ENCODE measurements at places on chromosomes 3 and 15.

DNA sequence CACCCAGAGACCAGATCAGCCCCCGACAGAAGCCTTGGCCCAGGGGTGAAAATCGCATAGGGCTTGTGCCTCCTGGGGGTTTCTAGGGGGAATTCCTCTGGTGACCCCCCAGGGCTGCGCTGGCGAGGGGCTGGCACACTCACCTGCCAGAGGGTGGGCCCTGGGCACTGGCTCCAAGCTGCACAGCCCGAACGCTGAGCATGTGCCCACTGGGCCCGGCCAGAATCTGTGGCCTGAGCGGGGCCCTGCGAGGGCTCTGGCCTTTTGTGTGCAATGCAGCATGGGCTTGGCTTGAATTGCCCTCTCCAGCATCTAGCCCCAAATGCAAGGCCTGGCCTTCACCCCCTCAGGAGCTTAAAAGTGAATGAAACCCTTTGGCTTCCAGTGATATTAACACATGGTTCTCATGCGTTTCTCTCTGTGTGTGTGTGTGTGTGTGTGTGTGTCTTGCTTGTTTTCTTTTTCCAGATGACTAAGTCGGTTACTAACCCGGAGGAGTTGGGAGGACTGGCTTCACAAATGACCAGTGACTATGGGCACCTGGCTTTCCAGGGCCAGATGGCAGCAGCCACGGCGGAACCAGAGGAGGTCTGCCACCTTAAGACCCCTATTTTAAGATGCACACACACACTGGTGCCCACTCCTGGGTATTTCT lies 259.1 kb upstream of the TPM1 start:
- DNase-seq, result no peak

- DNase-seq, result no peak
Measured at GRCh38 chr3:159113221-159113875, 311.5 kb downstream of the MFSD1 start.

DNA sequence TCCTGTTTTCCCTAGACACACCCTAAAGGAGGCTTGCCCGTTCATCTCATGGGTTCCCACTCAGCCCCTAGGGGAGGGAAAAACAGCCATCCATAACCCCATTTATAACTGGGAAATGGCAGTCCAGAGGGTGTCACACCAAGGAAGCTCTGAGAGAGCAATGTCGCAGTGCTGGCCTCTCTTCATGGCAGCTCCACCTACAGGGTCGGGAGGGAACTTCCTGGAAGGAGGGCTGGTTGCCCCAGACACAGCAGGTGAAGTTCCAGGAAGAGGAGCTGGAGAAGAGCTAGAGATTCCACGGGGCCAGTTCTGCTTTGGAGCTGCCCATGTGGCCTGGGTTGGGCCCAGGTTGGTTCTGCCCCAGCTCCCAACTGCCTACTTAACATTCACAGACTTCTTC lies 22.3 kb upstream of the LINGO1 start:
- DNase-seq, result no peak

GRCh38 chr3:16932877-16933276 lies 48.1 kb downstream of the PLCL2 start:
- DNase-seq, result no peak

- DNase-seq, result no peak
Measured at GRCh38 chr3:186772281-186772694, 11.1 kb upstream of the EIF4A2 start.

DNA sequence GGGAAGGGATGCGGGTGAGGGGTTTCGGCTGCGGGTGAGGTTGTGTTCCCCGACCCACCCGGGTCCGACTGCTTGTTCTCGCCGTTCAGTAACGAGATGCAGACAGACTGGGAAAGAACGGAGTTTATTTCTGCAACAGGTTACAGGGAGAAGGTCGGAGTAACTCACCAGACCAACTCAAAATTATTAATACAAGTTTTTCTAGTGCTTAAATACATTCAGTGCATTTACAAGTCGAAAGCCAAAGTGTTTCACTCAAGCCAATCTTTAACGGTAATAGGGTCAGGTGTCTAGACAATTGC lies 492 bp upstream of the HIGD1A start:
- no peak for DNase-seq

DNA sequence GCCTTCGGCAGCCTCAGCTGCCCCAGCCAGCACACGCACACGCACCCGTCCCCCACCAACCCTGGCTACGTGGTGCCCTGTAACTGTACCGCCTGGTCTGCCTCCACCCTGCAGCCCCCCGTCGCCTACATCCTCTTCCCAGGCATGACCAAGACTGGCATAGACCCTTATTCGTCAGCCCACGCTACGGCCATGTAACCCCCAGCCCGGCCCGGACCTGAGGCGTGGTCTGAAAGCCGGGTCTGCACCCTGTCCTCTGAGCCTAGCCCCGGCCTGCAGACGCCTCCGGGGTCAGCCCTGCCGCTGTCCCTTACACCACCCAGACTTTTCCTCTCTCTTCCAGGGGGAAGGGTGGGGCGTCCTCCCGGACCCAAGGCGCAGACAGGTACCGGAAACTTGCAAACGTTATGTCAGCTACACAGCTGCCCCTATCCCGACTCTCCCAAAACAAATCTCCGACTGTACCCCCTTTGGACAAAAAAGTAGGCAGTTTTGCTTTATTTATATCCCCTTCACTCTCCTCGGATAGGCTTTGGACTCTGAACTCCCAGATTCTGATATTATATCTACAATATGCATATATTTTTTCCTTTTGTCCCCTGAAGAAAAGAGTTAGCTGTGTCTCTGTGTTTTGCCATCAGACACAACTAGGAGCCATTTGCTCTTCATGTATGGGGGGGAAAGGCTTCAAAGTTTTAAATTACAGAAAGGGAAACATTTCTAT lies 1.4 kb downstream of the SOX14 start:
- DNase-seq, result no peak

DNA sequence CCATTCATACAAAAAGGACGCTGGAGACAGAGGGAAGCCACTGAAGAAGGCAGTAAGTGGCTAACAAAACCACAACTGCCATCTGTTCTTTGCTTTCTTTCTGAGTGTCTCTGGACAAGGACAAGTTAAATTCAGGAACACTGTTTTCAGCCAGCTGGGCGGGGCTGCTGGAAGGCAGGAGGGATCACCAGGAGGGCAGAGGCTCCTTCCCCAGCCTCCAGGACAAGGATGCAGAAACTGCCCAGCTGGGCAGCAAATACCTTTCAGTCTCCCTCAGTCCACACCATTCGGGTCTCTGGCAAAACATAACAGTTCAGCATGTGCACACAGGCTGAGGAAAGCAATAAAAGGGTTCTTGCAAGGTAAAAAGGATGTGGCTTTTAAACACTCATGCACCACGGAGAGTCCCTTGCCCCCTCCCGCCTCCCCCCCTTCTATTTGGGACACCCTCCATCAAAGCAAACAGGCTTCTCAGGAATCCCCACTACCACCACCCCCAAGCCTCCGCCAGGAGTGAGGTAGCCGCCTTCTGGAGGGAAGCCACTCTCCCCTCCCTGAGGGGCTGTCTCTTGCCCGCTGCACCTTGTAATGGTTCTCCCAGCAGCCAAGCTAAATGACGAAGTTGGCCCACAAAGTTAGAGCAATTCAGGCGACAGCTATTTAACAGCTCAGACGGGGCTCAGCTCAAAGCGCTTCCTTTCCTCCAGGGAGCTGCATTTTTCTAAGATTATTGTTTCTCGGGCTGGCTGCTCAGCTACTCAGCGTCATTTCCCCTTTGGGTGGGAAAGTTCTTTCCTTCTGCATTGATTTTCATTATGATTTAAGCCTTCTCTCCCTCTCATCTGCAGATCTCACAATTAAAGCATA lies 3.8 kb downstream of the HEG1 start:
- no peak for DNase-seq

DNA sequence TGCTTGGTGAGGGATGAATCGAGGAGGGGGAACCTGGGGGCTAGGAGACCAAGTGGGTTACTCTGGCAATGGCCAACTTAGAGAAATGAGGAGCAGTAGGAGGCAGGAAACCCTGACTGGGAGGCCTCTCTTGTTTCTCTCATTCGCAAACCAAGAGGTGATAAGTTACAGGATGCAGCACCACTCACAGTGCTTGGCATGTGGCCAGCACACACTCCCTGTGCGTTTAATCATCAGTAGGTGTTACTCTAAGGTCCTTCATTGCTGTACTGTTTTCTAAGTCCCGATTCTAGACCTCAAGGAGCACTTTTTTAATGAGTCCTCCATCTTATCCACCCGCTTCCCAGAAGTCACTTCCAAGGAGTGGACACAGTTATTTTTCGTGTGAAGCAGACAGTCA lies 314.1 kb upstream of the TRIM42 start:
- DNase-seq, result no peak

- no peak for DNase-seq
Measured at GRCh38 chr3:178297740-178298139, 238.5 kb upstream of the KCNMB2 start.

DNA sequence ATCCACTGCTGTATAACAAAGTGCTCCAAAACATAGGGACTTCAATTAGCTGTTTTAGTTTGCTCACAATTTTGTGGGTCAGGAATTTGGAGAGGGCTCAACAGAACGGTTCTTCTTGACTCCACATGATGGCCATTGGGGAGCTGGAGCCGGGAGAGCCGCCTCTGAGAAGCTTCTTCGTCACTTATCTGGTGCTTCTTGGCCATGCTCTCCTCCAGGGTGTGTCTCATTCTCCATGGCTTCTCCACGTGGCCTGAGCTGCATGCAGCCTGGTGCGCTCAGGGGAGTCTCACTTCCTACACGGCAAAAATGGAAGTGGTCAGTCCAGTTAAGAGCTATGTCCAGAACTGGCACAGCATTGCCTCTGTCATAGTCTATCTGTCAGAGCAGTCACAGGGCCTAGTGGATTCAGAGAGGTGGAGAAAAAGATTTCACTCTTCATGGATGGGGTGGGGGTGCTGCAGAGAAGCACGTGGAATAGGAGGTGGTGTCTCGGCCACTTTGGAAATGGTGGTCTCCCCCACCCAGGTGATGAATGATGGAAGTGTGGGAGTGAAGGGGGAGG lies 26.3 kb upstream of the PRR23E start:
- no peak for DNase-seq

- DNase-seq, result no peak
Measured at GRCh38 chr3:183428447-183429211, at the start of gene MCF2L2. Gene MCF2L2 (minus strand): TSS chr3:183428619. CDS start chr3:183427977, 642 bp downstream.

- DNase-seq, result no peak
Measured at GRCh38 chr15:89647191-89647851, 7.9 kb downstream of the KIF7 start.

DNA sequence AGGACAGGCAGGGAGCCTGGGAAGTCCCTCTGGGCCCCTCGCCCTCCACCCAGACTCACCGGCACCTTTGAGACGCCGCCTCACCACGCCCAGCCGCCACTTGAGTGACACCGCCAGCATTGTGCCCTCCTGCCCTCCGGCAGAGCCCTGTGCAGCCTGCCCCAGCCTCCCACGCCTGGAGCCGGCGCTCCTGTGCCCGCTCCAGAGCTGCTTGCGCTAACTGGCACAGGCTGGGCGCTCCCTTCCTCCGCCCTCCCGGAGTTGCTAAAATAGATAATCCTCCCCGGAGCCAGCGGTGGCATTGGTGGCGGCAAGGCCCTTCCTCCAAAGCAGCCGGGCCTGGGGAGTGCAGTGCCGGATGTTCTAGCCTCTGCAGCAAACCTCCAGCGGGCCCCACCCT lies 15.7 kb upstream of the GRIP2 start:
- DNase-seq, result no peak

GRCh38 chr3:122123850-122124249 lies 59.6 kb upstream of the CASR start:
- no peak for DNase-seq

- DNase-seq, result no peak
Measured at GRCh38 chr3:113274425-113275257, 63.3 kb downstream of the BOC start.

DNA sequence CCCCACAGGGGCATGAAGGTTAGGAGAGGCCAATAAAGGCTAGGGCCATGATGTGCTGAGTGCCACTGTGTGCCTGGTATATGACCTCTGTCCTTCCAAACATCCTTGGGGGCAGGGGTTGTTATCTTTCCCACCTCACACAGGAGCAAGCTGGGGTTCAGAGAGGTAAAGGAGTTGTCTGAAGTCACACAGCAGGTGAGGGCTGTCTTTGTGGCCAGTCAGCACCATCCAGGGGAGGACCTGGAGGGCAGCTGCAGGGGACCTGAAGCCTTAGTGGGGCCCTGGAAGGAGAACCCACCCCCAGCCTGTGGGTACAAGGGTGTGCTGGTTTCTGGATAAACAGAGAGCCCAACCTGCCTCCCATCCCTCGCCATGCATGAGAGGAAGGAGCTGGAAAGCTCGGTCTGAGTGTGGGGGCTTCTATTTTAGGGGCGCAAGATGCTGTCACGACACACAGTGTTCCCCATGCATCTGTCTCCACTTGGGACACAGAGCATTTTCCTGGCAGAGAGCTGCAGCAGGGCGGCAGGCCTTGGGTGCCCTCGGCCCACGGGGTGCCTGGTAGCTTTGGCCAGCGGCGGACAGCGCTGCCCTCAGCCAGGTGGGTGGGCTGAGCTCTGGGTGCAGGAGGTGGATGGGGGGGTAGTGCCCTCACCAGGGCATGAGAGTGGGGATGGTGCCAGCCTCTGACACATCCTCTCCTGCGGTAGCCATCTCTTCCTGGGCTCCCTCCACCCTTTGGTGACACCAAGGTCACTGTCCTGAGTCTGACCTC lies 14.7 kb downstream of the IQSEC1 start:
- no peak for DNase-seq

GRCh38 chr3:10907262-10907661 lies 85.3 kb upstream of the SLC6A1 start:
- no peak for DNase-seq

DNA sequence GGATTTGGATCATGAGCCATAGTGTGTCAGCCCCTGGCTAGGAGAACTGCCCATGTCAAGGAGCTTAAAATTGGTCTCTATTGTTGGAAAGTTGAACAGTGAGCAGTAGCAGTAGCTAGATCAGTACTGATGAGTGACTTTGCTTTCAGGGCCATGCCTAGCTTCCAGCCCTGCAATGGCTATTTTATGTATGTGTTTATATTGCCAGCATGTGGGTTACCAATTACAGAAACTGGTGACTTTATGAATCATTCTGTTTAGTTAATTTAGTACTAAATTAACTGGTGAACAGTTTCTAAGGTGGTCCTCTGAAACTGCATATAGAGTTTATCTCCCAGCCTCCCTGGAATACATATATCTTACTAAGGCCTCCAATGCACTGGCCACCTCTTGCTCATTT lies 908.1 kb upstream of the ALCAM start:
- no peak for DNase-seq

DNA sequence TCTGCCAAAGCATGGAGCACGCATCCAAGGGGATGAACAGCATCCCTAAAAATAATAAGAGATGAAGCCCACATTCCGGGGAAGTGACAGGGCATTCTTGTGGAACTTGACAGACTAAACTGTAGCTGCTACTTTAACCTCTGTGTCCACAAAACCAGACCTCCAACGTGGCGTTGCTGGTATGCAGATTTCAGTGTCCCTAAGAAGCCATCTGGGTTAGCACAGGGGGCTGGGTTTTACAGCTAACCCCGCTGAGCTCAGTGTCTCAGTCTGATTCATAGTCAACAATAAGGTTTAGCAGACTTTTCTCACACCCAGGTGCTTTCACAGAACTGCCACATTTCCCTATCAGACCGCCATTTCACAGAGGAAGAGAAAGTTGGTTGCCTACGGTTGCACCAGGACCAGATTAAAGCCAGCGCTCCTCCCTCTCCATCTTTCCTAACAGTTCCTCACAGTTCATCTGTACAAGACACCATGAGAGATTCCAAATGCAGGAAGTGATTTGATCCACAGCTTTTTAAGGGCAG lies 61.6 kb upstream of the CTDSPL start:
- DNase-seq, result no peak

- DNase-seq, result no peak
Measured at GRCh38 chr3:179848711-179849110, 188.0 kb downstream of the PEX5L start.

- no peak for DNase-seq
Measured at GRCh38 chr15:66641485-66642315, 60.3 kb upstream of the SMAD6 start.

- DNase-seq, result no peak
Measured at GRCh38 chr3:179837374-179837773, 184.5 kb downstream of the USP13 start.
